ENCODE measurements at places on chromosomes 16 and 17.
A peak's percentile ranks its signal among the peaks of the same experiment; 100 is the strongest.

- DNase-seq: no peak
These were observed 2.2 kb upstream of the CDK5R1 start for GRCh38 chr17:32484628-32485027.

- DNase-seq: no peak
These were observed 4.4 kb upstream of the CSNK1D start for GRCh38 chr17:82277851-82278250.

DNA sequence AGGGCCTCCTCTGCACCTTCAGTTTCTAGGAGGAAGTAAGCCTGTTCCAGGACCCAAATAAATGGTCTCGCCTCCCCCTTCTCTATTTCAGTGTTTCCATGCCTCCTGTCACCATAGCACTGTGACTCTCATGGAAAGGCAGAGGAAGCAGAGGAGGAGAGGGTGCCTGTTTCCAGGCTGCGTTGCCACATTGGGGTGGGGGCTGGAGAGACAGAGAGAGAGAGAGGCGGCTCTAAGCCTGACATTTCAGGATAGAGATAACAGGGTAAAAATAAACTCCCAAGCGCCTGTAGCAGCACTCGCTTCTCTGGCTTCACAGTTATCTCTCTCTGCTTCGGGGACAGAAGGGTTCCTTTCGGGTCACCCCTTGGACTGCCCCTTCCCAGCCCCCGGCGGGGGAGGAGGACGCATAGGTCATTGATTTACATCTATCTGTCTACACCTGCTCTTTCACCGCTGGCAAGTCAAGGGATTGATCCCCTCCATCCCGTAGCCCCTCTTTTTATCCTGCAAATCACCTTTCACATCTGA lies 71.2 kb upstream of the MRTFB start:
- no peak for DNase-seq

DNA sequence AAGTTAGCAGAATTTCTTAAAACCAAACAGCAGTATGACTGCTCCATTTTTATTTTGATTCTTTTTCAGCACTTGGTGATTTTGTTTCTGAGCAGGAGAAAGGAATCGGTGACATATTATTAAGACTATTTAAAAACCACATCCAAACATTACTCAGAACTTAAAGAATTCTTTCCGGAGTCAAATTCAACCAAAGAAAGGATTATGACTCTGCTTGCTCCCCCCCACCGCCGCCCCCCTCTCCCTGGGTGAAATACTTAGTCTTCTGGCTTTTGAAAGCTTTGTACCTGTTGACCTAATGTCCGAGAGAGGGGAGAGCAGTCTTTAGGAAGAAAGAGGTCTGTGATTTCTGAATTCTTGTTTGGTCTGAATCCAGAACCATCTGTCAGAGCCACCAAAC lies 17.9 kb upstream of the COL1A1 start:
- no peak for DNase-seq

- peak; percentile 3 for DNase-seq
These were observed 62.1 kb downstream of the GAN start for GRCh38 chr16:81376880-81377279.

- DNase-seq: no peak
These were observed 39.8 kb upstream of the KDM6B start for GRCh38 chr17:7794075-7794663.

GRCh38 chr16:50500171-50500874 lies 47.9 kb upstream of the NKD1 start:
- no peak for DNase-seq

- no peak for DNase-seq
These were observed 5.8 kb downstream of the TRIM25 start for GRCh38 chr17:56908001-56908542.

- DNase-seq: no peak
These were observed 88.2 kb downstream of the CHD9 start for GRCh38 chr16:53142823-53143568.

GRCh38 chr16:84929421-84930297 lies 81.7 kb downstream of the ZDHHC7 start:
- no peak for DNase-seq

DNA sequence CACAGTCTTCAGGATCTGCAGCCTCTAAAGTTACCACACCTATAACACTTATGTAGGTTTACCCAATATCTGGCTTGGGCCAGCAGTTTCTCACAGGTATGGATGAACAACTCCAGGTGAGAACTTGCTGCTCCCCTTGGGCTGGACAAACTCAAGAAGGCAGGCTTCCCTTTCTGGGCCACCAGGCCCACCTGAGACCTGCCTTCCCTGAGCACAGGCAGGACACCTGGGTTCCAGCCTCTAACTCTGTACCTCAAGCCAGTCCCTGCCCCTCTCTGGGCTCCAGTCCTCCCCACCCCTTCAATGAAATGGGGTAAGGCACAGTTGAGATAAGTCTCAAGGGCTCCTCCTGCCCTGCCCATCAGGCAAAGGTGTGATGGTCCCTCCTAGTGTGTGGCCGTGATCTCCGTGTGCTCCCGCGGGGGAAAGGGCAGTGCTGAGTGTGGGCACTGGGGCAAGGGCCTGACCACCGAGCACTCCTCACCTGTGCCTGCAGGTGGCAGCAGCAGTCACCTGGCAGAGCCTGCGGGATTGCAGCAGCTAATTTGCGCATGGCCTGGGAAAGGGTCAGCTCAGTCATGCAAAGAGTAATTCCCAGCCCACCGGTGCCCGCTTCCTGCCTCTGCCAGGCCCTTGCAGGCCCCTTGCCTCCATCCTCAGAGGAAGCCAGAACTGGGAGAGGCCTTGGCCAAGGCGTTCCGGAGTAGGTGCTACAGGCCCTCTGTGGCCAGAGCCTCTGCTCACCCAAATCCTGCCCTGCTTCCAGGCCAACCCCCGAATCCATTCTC lies 28.2 kb upstream of the ADGRG1 start:
- peak; percentile 38 for DNase-seq

DNA sequence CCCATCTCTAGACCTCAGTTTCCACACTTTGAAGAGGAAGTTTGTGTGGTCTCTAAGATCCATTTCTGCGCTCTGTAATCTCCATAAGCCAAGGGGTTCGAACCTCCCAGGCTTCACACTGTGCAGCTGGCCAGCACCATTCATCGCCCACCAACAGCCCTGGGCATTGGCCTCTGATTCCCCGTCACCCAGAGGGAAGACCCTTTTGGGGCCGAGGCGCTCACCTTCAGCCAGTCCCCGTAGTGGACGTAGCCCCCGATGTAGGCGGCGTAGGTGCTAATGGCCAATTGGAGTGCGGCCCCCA lies 678 bp downstream of the TMEM101 start:
- DNase-seq: no peak

DNA sequence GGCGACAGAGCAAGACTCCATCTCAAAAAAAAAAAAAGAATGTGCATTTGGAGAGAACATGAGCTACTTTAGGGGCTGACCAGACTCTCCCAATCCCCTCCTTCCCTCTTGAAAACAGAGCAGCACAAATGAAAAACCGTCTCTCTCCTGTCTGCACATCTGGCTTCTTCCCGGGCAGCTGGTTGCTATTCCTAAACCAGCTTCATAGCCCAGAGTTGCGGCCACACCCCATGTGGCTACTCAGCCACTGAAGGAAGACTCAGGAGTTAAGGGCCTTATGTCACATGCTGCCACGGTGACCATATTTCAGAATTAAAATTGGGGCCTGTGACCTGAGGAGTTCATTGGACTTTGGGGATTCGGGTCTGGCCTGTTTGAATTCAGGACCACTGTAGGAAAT lies 48.3 kb downstream of the KATNIP start:
- DNase-seq: no peak

DNA sequence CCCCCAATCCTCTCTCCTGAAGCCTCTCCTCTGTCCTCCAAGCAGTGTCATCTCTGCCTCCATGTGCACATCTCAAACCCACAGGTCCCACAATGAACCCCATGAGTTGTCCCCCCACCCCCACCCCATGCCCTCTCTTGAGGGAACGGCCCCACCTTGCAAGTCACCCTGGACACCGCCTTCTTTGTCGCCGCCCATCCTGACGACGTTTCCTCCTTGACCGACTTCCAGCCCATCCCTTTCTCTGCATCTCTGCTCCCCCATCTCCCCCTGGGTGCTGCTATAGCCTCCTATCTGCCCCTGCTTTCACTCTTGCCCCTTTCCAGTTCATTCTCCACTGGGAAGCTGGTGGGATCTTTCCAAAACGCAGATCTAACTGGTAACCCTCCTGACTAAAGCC lies 1.7 kb upstream of the SPATA20 start:
- DNase-seq: no peak

GRCh38 chr16:30087181-30087898 lies 4.4 kb downstream of the TBX6 start:
- no peak for DNase-seq

GRCh38 chr16:1300664-1301476 lies 8.6 kb upstream of the UBE2I start:
- peak; percentile 30 for DNase-seq

- no peak for DNase-seq
These were observed 24.9 kb downstream of the SAP30BP start for GRCh38 chr17:75691801-75692626.

DNA sequence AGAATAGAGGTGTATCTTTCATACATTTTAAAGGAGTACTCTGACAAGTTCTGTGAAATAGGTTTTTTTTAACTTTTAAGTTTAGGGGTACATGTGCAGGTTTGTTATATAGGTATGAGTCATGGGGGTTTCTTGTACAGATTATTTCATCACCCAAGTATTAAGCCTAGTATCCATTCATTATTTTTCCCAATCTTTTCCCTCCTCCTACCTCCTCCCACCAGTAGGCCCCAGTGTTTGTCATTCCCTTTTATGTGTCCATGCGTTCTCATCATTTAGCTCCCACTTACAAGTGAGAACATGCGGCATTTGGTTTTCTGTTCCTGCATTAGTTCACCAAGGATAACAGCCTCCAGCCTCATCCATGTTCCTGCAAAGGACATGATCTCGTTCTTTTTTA lies 175.5 kb downstream of the CYB561 start:
- DNase-seq: no peak

DNA sequence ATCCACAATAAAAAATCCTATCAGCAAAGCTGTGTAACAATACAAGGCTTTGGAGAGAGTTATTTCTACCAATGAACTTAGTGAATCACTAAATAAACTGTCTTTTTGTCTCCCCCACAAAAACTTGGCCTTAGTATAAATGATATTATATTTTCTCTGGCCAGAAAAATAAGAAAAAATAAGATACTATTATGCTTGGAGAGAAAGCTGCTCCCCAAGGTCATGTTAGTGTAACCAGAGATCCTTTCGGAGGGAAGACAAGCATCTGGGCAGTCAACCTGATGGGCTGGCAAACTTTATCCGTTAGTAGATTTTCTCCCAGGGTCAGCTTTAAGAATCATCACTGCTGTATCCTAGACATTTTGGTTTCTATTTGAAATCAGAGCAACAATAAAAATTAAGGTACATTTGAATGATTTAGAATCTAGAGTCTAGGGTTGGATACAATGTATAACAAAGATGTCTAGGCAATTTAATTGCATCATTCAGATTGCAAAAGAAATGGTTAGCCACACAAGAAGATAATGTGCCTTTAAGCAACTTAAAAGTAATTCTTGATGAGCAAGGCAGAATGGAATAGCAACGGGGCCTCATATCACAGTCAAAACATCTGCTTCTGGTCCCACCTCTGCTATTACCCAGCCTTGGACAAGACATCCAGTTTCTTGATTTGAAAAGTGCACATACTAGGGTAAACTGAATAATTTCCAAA lies 280.4 kb downstream of the SLC39A11 start:
- no peak for DNase-seq

DNA sequence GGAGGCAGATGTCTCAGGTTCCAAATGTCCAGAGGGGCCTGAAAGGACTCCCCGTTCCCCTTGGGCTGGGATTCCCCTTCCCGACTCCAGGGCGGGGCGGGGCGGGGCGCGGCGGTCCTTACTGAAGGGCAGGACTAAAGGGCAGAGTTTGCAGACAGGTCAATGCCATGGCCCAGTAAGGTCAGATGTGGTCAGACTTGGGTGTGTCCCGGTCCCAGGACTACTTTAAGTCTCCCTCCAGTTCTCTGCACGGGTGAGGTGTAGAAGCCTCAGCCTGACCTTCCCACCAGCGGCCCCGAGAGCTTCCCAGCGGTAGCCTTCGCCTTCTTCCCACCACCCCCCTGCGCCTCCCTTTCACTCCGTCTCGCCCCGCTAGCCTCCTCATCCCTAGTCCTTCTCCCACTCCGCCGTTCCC lies 532 bp downstream of the KDM6B start:
- no peak for DNase-seq

- DNase-seq: no peak
These were observed 193.2 kb upstream of the MPHOSPH6 start for GRCh38 chr16:82363026-82363816.

DNA sequence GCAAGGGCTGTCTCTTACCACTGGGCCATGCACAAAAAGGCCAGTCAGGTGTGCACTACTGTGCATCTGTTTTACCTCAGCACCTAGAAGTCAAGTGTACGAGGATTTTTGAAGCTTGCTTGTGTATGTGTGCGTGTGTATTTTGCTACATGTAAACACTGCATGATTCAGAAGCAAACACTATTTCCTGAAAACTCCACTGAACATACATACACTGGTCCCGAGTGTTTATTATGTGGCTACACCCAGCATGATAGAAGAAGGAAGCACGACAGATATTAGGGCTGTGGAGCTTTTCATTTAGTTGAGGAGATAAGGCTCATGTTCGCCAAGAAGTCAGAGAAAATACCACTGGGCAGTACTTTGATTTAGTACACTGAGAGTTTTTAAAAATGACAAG lies 89.2 kb downstream of the ZZEF1 start:
- DNase-seq: no peak

- no peak for DNase-seq
These were observed 141.1 kb upstream of the NOL11 start for GRCh38 chr17:67576471-67577115.

- no peak for DNase-seq
These were observed 19.1 kb downstream of the WIPI1 start for GRCh38 chr17:68437979-68438822.

DNA sequence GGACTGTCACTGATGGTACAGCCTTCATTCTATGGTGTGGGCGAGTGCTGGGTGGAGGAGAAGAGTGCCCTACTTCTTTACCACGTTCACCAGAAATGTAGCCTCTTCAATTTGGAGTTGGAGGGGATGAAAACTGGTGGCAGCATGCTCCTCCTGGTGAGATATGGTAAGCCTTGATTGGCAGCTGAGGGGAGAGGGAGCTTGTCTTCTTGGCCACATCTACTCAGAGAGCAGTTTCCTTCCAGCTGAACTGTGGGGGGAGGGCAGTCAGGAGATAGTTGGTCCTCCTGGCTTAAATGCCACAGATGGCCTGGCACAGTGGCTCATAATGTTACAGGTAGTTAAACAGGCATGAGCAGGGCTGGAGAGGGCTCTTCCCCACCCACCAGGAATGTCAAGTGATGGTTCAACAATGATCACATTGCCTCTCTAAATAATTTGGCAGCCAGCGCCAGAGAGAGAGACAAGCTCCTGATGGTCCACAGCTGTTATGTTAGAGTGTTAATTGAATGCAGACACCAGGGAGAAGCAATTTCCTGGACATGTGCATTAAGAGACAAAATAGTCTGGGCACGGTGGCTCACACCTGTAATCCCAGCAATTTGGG lies 9.0 kb upstream of the MAPK3 start:
- no peak for DNase-seq

GRCh38 chr16:82319038-82319437 lies 149.0 kb upstream of the MPHOSPH6 start:
- no peak for DNase-seq

DNA sequence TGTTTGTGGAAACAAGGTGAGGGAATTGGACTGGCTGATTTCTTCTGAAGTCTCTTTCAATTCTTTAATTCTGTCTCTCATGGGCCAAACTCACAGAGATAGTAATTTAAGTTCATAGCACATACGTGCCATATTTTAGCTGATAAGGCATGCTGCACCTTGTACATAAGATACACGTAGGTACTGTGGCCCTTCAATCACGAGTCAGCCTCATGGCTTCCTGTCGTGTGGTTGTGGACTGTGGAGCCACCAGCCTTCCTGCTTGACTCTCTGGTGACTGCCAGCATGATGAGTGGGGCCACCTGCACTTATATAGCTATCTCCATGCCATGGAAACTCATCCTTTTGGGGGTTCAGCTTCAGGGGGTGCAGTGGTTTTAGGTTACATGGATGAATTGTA lies 25.1 kb downstream of the KSR1 start:
- DNase-seq: no peak
